ENCODE measurements at places on chromosomes 1 and 21. TPM values are rescaled to one million over a fixed set of nuclear protein-coding genes. Genes with fewer than 3 reads are reported as not detected.

SMCP gene
- not detected for total RNA-seq

RIIAD1 gene
- total RNA-seq, result not detected

GPR37L1 gene
- not detected for total RNA-seq

CD1D gene
- total RNA-seq, result not detected

ZFP69B gene
- 7.2 TPM for total RNA-seq

CHODL gene
- total RNA-seq, result 7.6 TPM

GUCA2A gene
- not detected for total RNA-seq

GBP3 gene
- total RNA-seq, result 25.0 TPM

CACNA1E gene
- not detected for total RNA-seq

CD52 gene
- total RNA-seq, result not detected

OR2L8 gene
- total RNA-seq, result not detected

TBX19 gene
- total RNA-seq, result 1.1 TPM

HEYL gene
- 0.10 TPM for total RNA-seq

ACP6 gene
- total RNA-seq, result 9.6 TPM

DMBX1 gene
- total RNA-seq, result not detected

OR10J1 gene
- total RNA-seq, result not detected

PRAMEF6 gene
- not detected for total RNA-seq

RIMS3 gene
- not detected for total RNA-seq

TRAF3IP3 gene
- total RNA-seq, result not detected

DNALI1 gene
- total RNA-seq, result not detected

ZBED6 gene
- total RNA-seq, result 2.4 TPM

SYPL2 gene
- not detected for total RNA-seq

KCNJ10 gene
- not detected for total RNA-seq
